AG09319 (cell line): ENCODE measurements at places on chromosomes 16 and 17.

DNA sequence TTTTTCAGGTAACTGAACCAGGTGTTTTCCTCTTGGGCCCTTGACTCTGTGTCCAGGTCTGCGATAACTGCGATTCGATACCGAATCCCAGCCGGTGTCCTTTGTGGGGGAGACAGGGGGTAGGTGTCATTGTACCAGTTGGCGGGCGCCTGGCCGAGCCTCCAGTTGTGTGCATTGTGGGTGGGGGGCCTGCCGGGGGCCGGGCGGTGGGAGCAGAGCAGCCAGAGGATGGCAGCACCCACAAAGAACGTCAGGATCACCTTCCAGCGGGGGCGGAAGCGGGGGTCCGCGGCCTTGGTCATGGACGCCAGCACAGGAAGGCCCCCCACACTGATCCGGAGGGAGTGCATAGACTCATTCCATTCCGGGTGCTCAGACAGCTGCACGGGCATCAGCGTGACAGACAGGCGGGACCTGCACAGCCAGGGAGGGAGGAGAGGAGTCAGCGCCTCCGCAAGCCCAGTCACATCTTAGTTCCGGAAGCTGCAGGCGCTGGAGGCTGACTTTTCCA lies 12.3 kb downstream of the CANT1 start:
- no peak for DNase-seq

- DNase-seq, result no peak
Measured at GRCh38 chr17:46109603-46110189, 83.5 kb downstream of the KANSL1 start.

GRCh38 chr17:4420692-4421131 lies 13.0 kb upstream of the SPNS3 start:
- peak; percentile 23 for DNase-seq

GRCh38 chr17:68048996-68049395 lies 13.5 kb downstream of the KPNA2 start:
- no peak for DNase-seq

DNA sequence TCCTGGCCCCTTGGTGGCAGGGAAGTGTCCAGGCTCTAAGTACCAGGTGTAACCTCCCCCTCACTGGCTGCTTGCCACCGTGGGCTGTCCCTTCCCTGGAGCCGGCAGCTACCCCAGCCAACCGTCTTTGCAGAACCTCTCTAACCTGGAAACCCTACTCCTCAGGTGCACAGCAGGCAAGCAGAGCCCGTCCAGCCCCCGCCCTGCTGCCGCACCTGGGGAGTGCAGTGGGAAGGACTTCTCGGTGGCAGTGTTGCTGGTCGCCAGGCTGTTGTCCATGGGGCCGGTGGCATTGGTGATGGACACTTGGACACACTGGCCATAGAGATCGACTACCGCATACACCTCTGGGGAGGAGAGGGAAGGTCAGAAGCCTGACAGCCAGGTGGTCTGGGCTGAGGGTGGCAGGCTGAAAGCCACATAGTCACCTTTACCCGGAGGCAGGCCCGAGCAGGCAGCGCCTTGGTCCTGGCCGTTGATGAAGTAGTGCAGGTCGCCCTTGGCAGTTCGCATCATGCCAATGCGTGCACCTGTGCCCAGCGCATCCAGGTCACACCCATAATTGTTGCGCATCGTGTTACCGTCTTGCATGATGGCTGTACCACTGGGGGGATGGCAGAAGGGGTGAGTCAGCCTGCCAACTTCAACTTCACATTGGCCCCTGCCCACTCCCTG lies 6.5 kb downstream of the NEURL4 start:
- DNase-seq, result no peak

DNA sequence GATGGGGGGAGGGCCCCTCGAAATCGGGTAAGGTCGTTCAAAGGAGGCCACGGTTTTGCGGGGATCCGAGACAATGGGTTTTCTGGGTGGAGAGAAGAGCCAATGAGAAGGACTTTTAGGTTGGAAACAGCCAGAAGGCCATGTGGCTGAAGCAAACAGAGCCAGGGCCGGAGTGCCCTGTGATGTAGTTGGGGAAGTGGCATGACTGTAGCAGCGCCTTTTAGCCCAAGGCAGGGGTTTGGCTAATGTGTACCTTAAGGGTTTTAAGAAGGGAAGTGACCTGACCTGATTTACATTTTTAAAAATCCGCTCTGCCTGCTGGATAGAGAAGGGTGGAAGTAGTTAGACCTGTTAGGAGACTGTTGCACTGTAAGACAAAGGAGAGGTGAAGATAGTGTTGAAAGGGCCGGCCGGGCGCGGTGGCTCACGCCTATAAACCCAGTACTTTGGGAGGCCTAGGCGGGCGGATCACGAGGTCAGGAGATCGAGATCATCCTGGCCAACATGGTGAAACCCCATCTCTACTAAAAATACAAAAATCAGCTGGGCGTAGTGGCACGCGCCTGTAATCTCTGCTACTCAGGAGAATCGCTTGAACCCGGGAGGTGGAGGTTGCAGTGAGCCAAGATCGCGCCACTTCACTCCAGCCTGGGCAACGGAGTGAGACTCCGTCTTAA lies 1.0 kb downstream of the LYRM1 start:
- no peak for DNase-seq

GRCh38 chr16:54347961-54348360 lies 61.4 kb upstream of the IRX3 start:
- DNase-seq, result no peak

- no peak for DNase-seq
Measured at GRCh38 chr17:36527621-36528250, 6.9 kb downstream of the MYO19 start.

- DNase-seq, result no peak
Measured at GRCh38 chr16:8173111-8173644, 417.1 kb downstream of the TMEM114 start.

- DNase-seq, result no peak
Measured at GRCh38 chr16:49733313-49734009, 122.5 kb downstream of the ZNF423 start.

- DNase-seq, result no peak
Measured at GRCh38 chr17:66860204-66860603, 25.3 kb downstream of the CACNG5 start.

- peak; percentile 76 for DNase-seq
Measured at GRCh38 chr17:41894791-41895331, 23.9 kb downstream of the ACLY start.

GRCh38 chr17:28570716-28571360 lies 486 bp downstream of the PIGS start:
- no peak for DNase-seq

- peak; percentile 99 for DNase-seq
Measured at GRCh38 chr17:8153957-8154607, 1.9 kb upstream of the PER1 start.

GRCh38 chr17:79349506-79350400 lies 261.1 kb downstream of the RBFOX3 start:
- no peak for DNase-seq

GRCh38 chr16:1287982-1288670 lies 21.3 kb upstream of the UBE2I start:
- no peak for DNase-seq

DNA sequence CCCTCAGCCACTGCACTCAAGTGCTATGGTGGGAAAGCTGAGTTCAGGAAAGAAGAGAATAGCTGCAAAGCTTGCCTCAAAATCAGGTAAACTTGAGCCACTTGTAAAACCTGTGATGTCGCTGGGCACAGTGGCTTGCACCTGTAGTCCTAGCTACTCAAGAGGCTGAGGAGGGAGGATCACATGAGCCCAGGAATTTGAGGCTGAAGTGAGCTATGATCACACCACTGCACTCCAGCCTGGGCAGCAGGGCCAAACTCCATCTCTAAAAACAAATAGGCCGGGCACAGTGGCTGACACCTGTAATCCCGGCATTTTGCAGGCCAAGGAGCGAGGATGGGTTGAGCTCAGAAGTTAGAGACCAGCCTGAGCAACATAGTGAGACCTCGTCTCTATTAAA lies 26.4 kb upstream of the SMURF2 start:
- DNase-seq, result no peak

DNA sequence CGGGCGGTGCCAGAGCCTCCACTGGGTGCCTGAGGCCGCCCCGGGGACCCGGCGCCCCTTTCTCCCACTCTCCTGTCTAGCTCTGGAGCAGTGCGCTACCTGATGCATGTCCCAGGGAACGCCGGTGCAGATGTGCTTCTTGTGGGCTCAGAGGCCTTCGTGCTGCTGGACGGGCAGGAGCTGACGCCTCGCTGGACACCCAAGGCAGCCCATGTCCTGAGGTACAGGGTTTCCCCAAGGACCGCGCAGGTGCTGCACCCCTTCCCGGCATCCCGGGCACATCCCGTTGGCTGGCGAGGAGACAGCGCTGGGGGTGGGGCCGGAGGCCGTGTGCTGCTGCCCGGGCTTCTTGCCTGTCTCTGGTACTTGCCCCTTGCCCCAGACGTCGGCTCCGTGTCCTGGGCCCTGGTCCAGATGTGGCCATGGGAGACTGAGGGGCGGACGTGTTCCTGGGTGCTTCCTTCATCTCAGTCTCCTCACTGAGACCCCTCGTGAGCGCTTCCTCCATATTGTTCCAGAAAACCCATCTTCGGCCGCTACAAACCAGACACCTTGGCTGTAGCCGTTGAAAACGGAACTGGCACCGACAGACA lies 12.5 kb downstream of the RGS11 start:
- no peak for DNase-seq

DNA sequence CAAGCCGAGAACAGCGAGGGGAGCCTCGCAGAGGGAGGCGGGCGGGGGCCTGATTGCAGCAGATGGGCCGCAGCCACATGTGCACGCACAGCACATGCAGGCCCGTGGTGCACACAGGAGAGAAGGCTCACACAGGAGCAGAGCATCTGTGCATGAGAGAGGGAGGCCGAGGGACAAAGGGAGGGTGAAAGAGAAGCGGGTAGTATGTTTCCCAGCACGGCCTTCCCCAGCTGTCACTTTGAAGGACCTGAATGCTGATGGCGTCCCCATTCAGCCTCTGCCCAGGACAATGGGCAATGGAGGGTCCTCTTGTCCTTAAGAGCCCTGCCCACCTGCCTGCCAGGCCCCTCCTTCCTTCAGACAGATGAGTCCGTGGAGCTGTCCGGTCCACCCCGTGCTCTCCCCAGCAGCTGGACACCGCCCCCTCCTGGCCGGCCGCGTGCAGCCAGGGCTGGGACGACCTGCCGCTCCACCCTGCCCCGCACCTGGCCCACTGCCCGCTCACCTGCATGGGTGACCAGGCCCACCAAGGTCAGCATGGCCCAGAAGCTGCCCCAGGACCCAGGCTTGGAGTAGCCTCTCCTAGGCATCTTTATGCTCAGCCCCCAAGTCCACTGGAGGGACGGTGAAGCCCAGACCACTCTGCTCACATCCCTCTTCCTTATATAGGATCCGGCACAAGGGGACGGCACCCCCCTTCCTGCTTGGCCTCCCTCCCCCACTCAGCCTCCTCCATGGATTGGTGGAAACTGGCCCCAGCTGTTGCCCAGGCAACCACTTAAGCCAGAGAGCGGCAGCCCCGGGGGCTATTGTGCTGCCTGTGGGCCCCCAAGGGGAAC lies at the start of gene BTBD17:
Gene BTBD17 (minus strand): TSS at position 639 of the 839 bp plus-strand sequence. CDS start 49 bp downstream, at position 590.
- DNase-seq, result no peak

- DNase-seq, result no peak
Measured at GRCh38 chr17:1490643-1491442, 1.6 kb downstream of the MYO1C start.

- no peak for DNase-seq
Measured at GRCh38 chr16:88077328-88078108, 126.3 kb downstream of the BANP start.

- DNase-seq, result no peak
Measured at GRCh38 chr16:35598696-35599332, 2139.4 kb downstream of the TP53TG3F start.

DNA sequence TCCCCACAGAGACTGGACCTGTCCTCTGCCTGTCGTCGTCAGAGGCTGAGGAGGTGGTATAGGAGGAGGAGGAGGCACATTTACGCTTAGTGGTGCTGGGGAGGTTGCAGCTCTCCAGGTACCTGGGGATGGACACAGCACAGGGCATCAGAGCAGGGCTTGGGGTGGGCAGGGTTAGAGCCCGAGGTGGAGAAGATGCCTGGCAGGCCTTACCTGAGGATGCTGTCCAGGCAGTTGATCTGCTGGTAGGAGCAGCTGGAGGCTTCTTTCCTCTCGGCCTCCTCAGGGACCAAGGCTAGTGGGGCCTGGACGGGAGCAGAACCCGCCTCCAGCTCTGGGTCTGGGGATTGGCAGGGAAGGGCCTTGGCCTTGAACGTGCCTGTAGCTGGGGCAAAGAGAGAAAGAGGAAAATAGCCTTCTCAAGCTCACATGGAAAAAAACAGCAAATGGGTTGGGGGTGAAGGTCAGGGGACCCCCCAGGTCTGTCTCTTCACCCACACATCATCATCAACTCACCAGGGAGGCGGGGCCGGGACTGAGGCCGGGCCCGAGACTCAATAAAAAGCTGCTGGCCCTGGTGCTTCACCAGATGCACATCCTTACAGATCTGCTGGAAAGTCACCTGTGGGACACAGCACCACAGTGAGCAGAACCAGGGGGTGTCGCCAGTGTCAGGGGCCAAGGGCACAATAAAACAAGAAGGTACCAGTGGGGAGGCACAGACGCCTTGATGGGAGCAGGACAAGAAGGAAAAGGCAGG lies 5.6 kb downstream of the PER1 start:
- DNase-seq, result no peak

DNA sequence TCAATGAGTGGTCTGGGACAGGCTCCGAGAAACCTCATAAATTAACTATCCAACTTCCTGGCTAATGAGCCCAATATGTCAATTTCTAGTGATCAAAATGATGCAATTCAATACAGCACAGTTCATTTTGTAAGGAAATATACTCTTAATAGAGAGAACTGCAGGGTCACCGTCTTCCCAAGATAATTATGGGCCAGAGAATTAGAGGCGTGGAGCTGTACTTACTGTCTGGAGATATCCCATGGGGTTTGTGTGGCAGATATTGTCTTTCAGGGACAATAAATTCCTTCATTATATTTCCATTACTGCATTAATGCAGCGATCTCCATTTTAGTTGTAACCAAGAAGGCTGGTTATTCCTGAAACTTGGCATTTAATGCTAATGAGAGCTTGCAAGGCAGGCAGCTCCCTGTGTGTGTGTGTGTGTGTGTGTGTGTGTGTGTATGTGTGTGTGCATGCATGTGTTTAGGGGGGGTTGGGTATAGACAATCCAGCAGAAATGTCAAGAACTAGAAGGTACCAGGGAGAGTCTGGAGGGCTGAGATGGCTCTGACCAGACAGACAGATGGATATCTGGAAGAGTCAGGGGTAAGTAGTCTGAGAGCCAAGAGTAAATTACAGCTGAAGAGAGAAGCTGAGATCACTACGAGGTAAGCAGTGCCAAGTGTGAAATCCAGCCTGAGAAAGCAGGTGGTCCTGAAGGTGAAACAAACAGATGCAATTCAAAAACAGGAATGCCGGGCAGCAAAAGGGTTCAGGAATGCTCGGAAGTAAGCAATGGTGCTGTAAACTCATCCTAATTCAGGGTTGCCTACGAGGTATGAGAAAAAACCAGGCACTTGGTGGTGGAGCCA lies 393.0 kb downstream of the CA10 start:
- no peak for DNase-seq

- no peak for DNase-seq
Measured at GRCh38 chr16:57245472-57246113, 534 bp downstream of the ARL2BP start.

- no peak for DNase-seq
Measured at GRCh38 chr16:86773354-86773715, 195.0 kb downstream of the FOXL1 start.

- no peak for DNase-seq
Measured at GRCh38 chr17:6160911-6161855, 91.0 kb downstream of the WSCD1 start.
